Hepatocyte (in vitro differentiated cells): ENCODE measurements at places on chromosomes 11 and 22. TPM values are rescaled to one million over a fixed set of nuclear protein-coding genes. Genes with fewer than 3 reads are reported as not detected.

- DNase-seq, result no peak
These were observed 197.7 kb upstream of the CTSC start for GRCh38 chr11:88535266-88535665.

SLC22A9 gene
- total RNA-seq, result 36.3 and 36.7 TPM in 2 replicates

- no peak for DNase-seq
These were observed 95.5 kb downstream of the LUZP2 start for GRCh38 chr11:24592360-24592759.

- no peak for DNase-seq
These were observed 10.8 kb upstream of the MSANTD4 start for GRCh38 chr11:106032861-106033260.

DNA sequence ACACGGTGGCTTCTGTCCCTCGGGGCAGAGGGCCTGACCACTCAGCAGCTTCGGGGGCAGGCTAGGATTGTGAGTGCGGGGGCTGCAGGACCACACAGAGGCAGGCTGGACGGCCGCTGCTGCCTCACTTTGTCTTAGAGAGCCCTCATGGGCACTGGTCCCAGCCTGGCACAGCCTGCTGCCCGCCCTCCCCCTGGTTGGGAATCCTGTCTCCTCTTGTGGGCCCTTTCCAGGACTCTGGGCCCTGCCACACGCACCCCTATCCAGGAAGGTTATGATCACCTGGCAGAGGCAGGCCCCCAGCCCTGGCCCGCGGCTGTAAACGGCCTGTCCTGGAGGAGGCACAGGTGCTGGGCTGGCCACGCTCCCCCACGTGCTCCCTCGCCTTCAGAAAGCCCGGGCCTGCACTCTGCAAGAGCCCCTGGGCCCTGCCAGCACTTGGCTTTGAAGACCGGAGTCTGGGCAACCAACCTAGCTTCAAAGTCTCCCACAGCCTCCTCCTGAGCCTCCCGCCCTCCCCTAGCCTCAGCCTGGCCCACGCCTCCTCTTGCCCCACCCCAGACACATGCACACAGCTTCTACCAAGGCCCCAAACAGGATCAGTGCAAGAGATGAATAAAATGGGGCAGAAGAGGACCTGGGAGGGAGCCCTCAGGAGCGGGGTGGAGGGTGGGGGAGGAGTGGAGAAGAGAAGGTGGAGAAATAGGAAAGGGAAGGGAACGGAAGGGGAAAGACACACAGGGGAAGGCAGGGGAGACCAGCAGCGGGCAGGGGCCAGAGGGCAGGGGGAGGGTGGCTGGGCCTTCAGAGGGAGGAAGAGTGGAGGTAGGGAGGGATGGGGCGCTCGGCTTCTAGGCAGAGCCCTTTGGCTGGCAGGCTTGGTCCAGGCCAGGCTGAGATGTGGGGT is 31.0 kb downstream of the SYT7 start:
- DNase-seq, result no peak

DNA sequence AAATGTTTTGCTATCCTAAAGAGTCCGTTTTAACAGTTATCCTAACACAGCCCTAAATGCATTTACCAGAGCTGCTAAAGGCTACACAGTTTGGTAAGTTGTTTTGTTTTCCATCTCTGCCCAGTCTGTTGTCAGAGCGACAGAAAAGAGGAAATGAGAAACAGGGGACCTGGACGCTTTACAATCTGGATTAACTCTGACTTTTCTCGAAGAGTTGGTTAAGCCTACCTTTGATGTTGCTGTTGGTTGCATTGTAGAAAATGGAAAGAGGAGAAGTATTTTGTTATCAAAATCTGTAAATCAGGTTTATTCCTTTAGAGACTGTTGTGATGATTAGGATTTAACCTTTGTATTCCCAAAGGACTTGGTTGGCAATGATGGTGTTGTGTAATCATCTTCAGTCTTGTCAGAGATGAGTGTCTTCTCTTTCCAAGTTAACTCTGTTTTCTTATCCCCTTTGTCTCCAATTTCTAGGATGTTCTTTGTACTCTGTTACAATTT is 481 bp downstream of the ANGPTL5 start:
- peak; percentile 24 for DNase-seq

DNA sequence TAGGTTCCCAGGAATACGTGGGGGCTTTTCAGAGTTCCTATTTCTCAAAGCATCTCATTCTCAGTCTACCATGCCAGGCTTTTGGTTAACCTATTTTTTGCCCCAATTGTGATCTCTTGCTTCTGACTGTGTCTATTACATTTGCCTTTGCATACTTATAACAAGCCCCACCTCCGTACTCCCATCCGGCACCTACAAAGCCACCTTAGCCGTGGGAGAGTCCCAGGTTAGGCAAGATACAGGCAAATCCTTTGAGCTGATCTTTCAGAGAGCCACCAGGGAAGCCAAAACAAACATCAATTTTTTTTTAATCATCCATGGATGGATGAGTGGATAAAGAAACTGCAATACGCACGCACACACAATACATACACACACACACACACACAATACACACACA is 18.6 kb upstream of the PANX3 start:
- DNase-seq, result no peak

CATSPER1 gene
- total RNA-seq, result not detected in 2 replicates

- DNase-seq, result no peak
These were observed 3.0 kb downstream of the GAS2L1 start for GRCh38 chr22:29309332-29310064.

DNA sequence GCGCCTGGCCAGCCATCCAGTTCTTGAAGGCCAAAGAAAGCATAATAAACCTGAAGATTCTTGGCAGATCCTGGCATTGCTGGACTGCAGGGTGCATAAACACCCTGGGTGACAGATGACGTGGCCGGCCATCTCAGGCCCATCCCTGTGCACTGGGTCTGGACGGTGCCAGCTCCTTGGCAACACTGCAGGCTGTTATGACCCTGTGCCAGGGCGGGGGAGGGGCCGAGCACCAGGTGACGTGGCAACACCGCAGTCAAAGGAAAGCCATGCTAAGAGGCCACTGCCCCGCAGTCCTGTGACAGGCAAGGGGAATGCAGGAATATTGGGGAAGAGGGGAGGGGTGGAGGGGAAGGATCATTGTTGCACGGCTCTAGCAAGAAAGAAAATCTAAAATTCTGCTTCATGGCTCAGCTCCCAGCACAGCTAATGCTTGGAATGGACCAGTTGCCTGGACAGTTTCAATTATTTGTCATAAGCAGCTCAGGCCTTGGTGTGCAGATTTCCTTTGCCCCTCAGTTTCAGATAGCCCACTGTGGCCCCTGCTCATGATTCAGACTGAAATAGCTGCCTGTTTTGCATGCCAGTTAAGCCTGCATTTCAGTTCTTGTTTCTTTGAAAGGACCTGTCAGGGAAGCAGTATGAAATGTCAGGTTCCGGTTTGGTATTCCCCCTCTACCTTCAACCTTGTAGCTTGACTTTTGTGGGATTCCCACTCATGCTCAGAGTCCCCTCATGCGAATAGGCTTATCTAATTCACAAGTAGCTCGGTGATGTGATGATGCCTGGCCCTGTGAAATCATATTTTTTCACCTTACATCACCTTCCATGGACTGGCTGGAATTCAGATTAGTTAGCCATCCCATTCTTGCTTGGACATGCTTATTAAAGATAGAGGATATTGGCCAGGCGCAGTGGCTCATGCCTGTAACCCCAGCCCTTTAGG is 29.7 kb upstream of the DDX6 start:
- peak; percentile 11 for DNase-seq

CRYBA4 gene
- not detected in 2 replicates for total RNA-seq

- DNase-seq, result no peak
These were observed 46.7 kb downstream of the CD44 start for GRCh38 chr11:35185696-35186095.

DNA sequence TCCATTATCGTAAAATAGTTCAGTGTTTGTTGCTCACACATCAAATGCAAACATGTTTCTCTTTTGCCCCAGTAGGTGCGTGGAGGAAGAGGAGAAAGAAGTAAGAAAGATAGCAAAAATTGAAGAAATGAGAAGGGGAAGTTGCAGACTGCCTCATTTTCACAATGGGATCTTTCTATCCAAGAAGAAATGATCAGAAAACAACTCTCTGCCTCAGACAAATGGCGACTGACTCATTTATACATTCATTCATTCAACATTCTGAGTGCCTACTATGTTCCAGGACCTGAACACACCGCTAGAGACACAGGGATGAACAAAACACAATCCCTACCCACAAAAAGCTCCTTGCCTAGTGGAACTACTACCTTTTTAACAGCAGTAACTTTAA is 367 bp downstream of the HPS5 start:
- DNase-seq, result no peak

PRSS23 gene
- total RNA-seq, result 46.0 and 61.7 TPM in 2 replicates

- no peak for DNase-seq
These were observed 38.0 kb upstream of the TEF start for GRCh38 chr22:41343717-41344116.

DNA sequence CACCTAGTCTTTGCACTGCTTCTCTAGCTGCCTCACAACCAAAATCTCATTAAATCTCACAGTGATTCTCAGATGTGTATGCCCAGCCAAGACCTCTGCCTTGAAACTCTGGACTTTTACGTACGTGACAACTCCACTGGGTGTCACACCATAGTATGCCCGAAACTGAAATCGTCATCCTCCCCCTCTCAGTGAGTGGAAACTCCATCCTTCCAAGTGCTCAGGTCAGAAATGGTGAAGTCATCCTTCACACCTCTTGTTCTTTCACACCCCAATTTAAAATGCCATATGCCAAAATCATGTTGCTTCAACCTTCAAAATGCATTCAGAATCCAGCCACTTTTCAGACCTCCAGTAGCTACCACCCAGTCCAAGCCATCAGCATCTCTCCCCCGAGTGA is 42.5 kb downstream of the SFI1 start:
- no peak for DNase-seq

GRCh38 chr22:25105817-25106650 is 93.6 kb upstream of the CRYBB3 start:
- DNase-seq, result no peak

DNA sequence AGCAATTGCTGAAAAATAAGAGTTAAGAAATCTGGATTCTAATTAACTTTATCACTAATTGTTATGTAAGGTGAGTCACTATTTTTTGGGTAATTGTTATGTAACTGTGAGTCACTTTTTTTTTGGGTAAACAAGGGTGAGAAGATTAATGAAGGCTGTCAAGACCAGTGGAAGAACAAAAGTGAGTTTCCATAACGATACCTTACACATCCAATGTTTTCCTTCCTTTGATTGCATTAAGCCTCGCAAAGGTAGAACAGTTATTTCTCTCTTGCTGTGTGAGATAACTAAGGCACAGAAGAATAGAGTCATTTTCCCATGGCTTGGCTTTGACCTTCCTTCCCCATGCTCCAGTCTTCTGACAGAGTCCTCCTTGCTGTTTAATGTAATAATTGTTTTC is 374.7 kb downstream of the DDX10 start:
- DNase-seq, result no peak

OR2AG2 gene
- total RNA-seq, result 0.12 and 0.27 TPM in 2 replicates

DNA sequence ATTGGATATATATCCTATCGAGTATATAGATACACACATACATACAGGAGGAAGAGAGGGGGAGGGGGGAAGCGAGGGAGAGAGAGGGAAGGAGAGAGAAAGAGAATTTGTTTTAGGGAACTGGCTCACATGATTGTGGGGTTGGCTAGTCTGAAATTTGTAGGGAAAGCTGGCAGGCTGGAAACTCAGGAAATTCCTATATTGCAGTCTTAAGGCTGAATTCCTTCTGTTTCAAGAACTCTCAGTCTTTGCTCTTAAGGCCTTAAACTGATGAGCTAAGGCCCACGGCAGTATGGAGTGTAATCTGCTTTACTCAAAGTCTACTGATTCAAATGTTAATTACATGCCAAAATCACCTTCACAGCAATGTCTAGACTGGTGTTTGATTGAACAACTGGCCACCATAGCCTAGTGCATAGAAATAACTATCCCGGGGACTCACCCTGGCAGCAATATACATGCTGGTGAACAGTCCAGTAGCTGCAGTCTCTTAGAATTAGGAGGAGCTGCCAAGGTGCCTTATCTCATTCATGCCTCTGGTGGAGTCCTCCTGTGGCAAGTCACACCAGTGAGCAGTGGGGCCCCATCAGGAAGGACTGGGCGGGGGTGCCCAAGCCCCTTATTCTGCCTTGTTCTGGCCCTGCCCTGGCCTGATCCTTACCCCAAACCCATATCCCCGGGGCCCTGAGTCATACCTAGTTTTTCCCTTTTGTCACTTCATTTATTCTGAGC is 59.7 kb upstream of the AMPD3 start:
- DNase-seq, result no peak

DNA sequence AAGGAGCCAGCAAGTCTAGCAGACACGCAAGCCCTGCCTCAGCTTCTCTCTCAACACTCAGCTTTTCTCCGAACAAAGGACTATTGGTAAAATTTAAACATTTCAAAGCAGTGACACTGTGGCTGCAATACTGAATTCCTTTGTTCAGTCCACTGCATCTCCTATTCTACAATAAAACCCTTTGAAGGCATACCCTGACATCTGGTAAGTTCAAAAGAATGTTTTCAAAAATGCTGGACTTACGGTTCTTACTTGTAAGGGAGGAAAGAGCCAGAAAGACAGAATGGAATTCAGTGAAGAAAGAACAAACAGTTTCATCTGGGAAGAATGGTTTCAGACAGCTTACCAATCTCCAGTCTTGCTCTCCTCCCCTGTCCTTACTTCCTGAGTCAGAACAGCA is 12.7 kb upstream of the OR8K1 start:
- DNase-seq, result no peak

APOA1 gene
- 4,253 and 4,361 TPM in 2 replicates for total RNA-seq

DNA sequence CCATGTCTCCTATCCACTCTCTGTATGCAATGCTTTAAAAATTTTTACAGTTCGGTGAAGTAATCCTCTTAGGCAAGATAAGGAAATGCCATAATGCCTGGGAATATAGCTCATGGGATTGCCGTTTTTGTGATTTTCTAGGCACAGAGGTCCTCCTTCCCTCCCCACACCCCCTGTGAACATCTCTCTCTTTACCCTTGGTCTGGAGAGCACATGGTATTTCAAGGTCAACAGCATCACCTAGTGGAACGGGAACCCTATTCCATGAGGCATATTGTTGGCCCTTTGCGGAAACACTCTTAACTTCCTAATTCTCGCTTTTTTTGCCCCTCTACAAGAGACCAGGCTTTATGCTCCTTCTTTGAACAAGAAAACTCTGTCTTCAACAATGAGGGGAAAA is 8.8 kb downstream of the NXPE4 start:
- DNase-seq, result no peak

- no peak for DNase-seq
These were observed 68.5 kb upstream of the PITPNB start for GRCh38 chr22:27987557-27987956.

DNA sequence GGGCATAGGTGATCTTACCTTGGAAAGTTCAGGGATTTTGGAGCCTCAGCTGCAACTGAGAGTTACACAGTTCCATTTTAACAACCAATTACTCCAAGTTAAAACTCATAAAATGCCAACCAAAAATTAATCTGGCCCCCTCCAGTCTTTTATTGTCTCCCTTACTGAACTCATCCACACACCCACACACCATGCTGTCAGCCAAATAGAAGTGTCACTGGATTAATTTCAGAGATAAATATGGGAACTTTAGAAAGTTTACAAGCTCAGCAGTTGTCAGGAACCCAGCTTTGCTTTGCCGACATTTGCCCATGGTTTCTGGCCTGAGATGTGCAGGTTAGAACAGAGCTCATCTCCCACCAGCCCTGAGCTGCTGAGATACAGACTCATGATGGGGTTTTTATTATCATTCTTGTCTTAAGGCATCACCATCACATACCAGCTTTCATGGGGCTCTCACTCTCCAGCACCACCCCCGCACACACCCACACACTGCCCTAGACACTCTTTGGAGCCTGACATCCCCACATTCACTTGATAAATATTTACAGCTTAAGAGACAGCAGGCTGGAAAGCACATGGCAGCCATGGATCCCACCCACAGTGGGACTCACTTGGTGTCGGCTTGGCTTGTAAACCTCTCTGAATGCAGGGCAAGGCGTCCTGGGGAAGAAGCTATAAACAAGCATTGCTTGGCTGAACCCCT is 23.7 kb upstream of the CTR9 start:
- DNase-seq, result peak; percentile 34

SMTNL1 gene
- total RNA-seq, result not detected in 2 replicates
